Endothelial cell (in vitro differentiated cells): ENCODE measurements at places on chromosomes 3 and 15. TPM values are rescaled to one million over a fixed set of nuclear protein-coding genes. Genes with fewer than 3 reads are reported as not detected.

ADCY5 gene
- 1.0 TPM for total RNA-seq

- peaks cover 67% of the 10 kb centered on the region for H3K36me3 ChIP-seq
- peak overlapping the region; percentile 94 for H3K27ac ChIP-seq
- peak overlapping the region; percentile 70 for H3K4me3 ChIP-seq
- peak; percentile 65 for DNase-seq
- peaks cover 8% of the 10 kb centered on the region for H3K27me3 ChIP-seq
These were observed 38.7 kb downstream of the ANP32A start for GRCh38 chr15:68781766-68782588.

DNA sequence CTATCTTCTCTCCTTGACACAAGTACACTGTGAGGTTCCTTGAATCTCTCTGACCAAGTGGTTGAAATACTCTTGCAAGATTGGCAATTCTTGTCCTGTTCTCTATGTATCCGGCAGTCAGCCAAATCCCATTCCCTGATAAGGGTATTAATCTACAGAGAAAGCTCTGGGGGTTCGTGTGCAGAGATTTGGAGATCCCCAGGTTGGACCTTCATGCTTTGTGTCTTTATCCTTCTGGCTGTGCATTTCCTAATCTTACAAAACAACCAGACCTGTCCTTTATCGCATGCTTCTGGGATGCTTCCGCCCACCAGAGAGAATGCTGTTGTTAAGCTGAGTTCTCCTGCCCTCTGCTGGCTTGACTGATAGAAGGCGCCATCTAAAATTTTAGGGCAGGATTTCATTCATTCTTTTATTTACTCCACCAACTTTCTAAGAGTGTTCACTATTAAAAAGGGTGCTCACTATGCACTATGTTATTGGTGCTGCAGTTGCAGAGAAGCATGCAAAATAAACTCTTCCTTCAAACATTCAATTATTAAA lies 8.6 kb upstream of the SST start:
- H3K36me3 ChIP-seq, result no peaks in the 10 kb centered on the region
- peaks cover 6% of the 10 kb centered on the region for H3K4me1 ChIP-seq
- H3K27ac ChIP-seq, result no peak overlapping the region
- DNase-seq, result peak; percentile 60
- H3K4me3 ChIP-seq, result no peak overlapping the region

GRCh38 chr3:148748283-148748682 lies 50.6 kb downstream of the AGTR1 start:
- H3K27ac ChIP-seq, result no peak overlapping the region
- H3K36me3 ChIP-seq, result no peaks in the 10 kb centered on the region

DNA sequence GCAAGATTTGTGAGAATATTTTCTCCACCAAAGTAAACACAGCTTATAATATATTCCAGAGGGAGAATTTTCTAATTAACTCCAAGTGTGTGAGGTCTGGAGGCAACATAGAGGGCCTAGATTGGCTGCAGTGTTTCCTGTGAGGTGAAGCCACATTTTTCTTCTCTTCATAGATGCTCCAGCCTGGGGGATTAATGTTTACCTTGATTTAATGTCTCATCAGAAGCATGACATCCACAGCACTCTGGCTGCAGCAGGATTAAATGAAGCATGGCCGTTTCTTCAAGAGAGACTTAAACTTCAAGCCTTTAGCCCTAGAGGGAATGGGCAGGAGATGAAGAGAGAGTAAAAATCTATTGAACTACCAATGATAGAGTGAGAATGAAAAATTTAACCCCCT lies 137.9 kb upstream of the ZBTB20 start:
- H3K4me1 ChIP-seq, result peaks cover 17% of the 10 kb centered on the region
- DNase-seq, result no peak
- H3K4me3 ChIP-seq, result no peak overlapping the region
- H3K36me3 ChIP-seq, result no peaks in the 10 kb centered on the region
- H3K27ac ChIP-seq, result no peak overlapping the region

- no peaks in the 10 kb centered on the region for H3K4me1 ChIP-seq
- no peaks in the 10 kb centered on the region for H3K36me3 ChIP-seq
- H3K27ac ChIP-seq, result no peak overlapping the region
- H3K27me3 ChIP-seq, result no peaks in the 10 kb centered on the region
- DNase-seq, result no peak
These were observed 59.9 kb downstream of the OXSM start for GRCh38 chr3:25849641-25850385.
